Caki2 (cell line): ENCODE measurements at places on chromosomes 12 and 14.

GRCh38 chr12:52215587-52216031, 17.4 kb upstream of the KRT7 start:
- DNase-seq = peak; percentile 98

GRCh38 chr12:69783365-69783764, 41.7 kb upstream of the MYRFL start:
- DNase-seq = no peak

DNA sequence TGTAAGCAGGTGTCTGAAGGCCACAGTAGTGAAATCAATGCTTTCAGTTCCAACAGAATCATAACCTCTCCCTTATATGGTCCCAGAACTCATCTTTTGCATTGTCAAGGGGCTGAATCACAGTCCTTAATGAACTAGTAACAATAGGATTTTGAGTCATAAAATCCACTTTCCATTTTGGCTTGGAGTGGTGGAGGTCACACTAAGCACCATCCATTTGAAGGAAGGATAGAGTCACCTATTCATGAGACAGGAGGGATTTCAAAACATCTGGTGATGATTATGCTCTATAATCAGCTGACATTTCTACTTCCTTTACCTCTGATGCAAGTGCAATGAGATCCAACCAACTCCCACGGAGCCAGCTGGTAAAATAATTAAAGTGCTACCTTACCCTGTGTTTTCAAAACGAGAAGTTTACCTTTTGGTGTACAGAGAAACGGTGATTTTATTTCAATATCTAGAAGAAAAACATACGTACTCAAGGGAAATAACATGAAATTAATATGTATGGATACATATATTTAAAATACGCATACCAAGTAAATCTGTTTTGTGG, 59.1 kb downstream of the TMEM132D start:
- no peak for DNase-seq

DNA sequence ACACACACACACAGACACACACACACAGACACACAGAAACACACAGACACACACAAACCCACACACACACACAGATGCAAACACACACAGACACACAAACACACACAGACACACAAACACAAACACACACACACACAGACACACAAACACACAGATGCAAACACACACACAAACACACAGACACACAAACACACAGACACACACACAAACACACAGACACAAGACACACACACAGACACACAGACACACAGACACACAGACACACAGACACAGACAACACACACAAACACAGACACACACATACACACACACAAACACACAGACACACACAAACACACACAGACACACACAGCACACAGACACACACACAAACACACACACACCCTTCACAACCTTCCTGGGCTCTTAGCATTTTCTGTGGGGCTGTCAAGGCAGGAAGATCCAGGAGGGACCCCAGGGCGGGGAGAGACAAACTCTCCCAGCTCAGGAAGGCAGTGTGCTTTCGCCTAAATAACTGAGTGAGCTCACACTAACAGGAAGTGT, 24.2 kb upstream of the INF2 start:
- DNase-seq = no peak

DNA sequence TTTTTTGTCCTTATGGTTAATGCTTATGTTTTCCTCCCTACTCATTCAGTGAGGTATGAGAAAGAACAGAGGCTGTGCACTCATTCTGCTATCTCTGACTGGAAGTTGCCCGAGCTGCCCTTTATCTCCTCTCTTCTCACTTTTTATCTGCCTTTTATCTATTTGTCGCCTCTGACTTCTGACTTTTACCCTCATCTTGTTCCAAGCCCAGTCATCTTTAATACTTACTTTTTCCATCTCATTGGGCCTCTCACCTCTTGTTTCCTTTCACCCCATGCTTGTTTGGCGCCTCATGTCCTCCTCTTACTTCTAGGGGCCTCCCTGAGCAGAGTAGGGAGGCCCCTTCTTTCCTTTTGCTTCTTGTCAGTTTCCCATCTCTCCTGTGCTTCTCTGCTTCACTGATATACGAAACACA, 50.7 kb downstream of the DIP2B start:
- DNase-seq = no peak

DNA sequence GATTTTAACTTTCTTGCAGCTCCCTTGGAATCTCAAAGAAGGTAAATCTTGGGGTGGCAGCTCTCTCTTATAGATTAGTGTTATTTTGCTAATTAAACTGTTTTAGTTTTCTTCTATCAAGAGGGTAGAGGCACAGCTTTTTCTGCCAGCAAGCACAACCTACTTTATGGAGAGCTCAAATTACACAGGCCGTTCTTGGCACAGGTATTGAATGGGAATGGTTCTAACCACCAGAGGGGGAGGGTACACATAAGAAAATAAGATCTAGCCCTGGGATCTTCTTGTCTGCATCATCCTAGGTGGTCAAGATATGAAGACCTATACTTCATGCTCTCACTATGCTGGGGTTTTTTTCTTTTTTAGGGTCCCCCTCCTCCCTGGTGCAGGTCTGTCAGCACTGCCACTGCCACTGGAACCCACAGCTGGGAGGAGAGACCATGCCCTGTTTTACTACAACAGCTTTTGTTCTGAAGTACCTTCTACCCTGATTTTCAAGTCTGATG, 48.6 kb upstream of the STAC3 start:
- DNase-seq = no peak

DNA sequence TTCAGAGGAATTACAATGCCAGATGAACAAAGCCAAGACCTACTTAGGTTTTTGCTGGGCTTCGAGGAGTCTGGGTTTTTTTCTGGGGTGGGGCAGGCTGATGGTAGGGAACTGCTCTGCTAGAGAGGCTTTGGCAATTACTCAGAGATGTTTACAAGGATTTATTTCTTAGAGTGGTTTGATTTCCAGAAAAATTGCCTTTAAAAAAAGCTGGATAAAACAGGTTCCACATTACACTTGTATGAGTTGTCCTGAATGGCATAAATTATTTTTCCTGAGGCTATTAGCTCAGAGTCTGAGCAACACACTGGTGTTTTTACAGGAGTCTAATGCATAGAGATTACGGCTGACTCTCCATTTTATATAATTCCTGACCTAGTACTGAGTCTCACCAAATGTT, 118.5 kb upstream of the FRMD6 start:
- no peak for DNase-seq

DNA sequence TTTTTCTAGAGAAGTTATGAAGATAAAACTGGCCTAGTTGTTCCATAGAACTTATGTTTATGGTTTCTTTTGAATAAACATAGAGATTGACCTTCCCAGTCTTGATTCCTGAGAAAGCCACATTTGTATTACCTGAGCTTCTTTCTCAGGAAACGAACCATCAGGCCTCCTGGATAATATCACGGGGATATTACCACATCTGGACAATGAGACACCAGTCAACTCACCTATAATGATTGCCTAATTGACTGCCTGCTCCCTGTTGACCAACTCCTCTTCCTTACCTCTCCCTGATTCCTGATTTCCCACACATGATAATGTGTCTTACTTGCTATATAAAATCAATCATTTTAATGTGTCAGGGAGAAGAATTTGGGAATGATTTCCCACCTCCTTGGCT, 822.7 kb downstream of the LRFN5 start:
- no peak for DNase-seq

GRCh38 chr12:101876322-101876860, 989 bp upstream of the DRAM1 start:
- DNase-seq = peak; percentile 45

DNA sequence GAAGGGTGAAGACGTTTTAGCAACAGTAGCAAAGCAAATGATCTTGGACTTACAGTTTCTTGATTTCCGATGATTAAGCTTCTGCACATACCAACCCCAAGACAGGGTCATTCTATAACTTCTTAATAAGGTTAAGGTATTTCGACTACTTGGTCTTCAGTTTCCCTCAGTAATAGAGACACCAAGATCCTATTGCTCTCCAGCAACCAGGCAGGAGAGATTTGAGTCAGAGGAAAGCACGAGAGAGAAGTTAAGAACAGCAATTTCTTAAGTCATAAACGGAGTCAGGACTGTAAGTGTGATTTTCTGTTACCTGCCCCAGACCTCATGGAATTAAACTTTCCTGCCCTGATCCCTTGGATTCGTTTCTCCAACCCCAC, 215.6 kb downstream of the TTC8 start:
- no peak for DNase-seq

DNA sequence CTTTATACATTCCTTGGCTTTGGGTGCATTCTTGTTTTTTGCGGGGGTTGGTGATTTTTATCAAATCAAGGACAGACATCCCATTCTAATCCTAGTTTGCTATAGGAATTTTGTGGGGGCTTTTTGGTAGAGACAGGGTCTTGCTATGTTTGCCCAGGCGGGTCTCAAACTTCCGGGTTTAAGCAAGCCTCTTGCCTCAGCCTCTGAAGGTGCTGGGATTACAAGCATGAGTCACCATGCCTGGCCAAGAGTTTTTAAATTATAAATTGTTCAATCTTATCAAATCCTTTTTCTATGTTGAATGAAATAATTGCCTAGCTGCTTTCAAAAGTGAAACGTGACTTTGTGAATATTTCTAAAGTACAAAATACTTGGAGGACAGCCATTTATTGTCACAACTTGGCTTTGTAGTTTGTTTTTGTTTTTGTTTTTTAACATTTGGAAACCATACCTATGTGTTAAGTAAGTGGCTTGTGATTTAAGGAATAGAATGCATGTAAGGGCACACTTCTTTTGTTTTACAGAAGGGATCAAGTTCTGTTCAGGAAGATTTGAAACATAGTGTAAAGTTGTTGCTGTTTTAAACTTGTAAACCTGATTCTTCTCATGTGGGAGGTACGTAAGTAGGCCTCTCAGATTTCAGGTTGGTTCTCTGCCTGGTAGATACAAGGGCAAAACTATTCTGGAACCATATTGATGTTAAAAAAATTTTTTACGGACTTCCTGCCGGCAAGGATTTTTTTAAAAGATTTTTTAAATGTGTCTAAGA, 13.4 kb downstream of the MARK3 start:
- DNase-seq = no peak

- no peak for DNase-seq
Measured at GRCh38 chr14:52021957-52022600, 32.7 kb downstream of the RTRAF start.

GRCh38 chr14:31411218-31411727, 9.1 kb downstream of the HEATR5A start:
- no peak for DNase-seq

DNA sequence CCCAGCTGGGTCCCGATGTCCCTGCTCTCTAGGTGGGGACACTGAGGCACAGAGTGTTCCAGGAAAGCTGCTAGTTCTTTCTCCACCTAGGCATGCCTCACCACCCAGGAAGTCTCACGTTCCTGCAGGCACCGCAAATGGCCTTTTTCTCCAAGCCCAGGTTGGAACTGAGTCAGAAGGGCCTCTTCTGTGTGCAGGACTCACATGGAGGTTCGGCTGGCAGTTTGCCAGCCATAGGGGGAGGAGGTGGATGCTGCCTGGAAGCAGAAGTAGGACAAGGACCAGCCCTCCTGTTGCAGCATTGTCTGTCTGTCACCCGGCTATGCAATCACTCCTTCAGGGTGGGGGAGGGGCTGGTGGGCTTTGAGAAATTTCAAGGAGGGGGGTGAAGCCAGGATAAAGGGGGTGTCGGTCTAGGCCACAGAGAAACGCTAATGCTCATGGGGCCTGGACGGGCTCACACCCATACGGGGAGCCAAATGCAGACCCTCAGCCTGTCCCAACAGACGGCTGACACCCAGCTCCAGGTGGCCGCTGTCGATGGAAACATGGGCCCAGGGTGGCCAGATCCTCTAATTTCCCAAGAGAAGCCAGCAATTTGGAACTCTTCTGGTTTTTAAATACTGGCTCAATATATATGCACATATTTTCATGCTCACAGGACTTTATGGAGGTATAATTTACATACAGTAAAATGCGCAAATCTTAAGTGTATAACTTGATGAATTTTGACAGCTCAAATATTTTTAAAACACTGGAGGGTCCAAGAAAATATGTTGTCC, 120.5 kb downstream of the PHETA1 start:
- no peak for DNase-seq

DNA sequence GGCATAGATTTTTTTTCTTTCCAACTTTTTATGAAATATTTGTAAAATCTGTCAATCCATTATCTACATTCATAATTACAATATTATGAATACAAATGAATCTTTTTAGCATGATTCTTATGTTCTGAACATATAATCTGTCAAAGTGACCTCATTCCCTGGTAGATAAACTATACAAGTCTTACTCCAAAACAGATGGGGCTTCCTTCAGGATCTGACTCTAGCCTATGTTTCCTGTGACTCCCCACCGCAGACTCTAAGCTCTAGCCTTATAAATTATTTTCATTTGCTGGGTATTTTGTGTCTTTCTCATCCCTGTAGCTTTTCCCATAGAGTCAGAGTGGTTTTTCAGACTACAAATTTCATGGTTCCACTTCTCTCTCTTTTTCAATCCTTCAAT, 202.1 kb upstream of the KITLG start:
- DNase-seq = no peak

DNA sequence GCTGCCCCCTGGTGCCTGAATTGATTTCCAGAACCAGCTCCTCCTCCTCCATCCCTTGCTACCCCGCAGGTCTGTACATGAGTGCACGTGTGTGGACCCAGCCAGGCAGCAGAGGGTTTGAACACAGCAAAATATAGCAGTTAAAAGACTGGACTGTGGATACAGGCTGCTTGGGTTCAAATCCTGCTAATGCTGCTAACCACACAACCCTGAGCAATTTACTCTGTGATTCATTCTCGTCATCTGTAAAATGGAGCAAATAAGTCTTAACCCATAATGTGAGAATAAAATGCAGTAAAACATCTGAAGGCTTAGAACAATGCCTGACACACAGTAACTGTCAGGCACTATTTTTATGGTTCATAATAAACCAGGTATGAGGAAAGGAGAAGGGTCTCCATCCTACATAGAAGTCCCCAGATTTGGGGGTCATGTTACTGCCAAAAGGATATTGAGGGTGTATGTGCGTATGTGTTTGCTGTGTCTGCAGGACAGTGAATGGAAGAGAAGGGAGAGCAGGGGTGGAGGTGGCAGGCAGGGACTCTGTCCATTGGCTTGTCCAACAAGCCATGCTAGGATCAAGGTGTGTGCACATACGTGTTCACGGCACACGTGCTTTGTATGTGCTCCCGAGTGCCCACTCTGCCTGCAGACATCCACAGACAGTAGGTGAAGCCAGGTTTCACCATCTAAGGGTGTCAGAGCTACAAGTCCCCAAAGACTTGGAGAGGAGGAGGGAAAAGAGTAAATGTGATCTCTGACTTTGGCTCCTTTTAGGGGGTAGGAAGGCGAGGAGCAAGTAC, 1.5 kb upstream of the STAT6 start:
- DNase-seq = no peak

- DNase-seq = no peak
Measured at GRCh38 chr12:120238217-120238616, 27.3 kb downstream of the PXN start.
